ENCODE measurements at places on chromosomes 7 and 10.

GRCh38 chr7:45215601-45216062, 58.0 kb downstream of the RAMP3 start:
- DNase-seq = no peak

GRCh38 chr7:121714559-121715303, 158.2 kb upstream of the PTPRZ1 start:
- DNase-seq = no peak

GRCh38 chr10:100579261-100580090, 43.7 kb downstream of the HIF1AN start:
- DNase-seq = no peak

GRCh38 chr7:76008156-76008687, 13.8 kb upstream of the TMEM120A start:
- peak; percentile 20 for DNase-seq

DNA sequence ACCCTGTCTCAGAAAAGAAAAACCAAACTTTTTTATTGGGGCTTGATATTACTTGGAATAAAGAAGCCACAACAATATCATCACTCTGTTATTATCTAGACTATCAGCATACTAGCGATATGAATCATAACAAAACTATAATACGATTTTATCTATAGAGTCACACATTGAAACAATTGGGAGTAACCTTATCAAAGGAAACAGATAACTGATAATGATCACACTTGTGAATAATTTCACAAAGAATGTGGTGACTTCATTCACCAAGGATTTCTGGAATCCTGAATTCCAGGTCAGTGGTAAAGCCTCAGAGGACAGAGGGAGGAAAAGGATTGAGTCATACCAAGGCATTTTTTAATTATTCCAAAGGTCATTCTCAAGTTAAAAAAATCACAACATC, 32.1 kb upstream of the NMT2 start:
- no peak for DNase-seq

DNA sequence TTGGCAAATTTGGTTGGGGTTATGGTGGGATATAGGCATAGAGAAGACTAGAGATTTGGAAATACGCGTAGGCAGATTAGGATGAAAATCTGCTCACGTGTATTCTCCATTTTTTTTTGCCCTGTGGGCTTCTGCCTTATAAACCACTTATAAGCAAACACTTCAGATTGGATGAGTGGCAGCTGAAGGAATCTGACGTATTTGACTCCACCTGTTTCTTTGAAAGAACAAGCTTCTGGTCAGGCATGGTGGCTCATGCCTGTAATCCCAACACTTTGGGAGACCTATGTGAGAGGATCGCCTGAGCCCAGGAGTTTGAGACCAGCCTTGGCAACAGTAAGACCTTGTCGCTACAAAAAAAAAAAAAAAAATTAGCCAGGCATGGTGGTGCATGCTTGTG, 5.1 kb downstream of the STK31 start:
- no peak for DNase-seq

GRCh38 chr7:34153656-34154270, 248.4 kb downstream of the BMPER start:
- no peak for DNase-seq

DNA sequence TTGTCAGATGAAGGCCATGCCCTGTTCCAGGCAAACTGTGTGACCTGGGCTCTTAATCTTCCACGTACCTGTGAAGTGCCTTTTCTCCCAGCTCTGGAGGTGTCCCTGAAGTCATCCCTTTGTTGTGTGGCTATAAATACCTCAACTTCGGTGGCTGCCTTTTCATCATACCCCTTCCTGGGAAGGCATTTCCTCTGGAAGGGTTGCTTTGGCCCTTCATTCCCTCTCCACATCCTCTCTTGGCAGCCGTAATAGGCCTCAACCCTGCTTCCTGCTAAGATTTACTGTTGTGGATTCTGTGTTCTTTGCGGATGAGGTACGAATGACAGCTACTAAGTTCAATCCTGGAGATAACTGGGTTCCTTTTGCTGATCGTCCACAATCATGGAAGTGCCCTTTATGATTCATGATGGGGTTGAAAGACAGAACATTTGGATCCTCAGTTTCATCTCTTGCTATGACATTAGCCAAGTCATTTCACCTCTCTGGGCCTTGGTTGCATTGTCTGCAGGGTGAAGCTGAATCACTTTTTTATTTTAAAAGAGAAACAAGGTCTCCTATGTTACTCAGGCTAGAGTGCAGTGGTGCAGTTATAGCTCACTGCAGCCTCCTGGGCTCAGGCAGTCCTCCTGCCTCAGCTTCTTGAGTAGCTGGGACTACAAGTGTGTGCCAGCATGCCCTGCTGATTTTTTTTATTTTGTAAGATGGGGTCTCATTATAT, 23.6 kb downstream of the FKBP6 start:
- DNase-seq = no peak

DNA sequence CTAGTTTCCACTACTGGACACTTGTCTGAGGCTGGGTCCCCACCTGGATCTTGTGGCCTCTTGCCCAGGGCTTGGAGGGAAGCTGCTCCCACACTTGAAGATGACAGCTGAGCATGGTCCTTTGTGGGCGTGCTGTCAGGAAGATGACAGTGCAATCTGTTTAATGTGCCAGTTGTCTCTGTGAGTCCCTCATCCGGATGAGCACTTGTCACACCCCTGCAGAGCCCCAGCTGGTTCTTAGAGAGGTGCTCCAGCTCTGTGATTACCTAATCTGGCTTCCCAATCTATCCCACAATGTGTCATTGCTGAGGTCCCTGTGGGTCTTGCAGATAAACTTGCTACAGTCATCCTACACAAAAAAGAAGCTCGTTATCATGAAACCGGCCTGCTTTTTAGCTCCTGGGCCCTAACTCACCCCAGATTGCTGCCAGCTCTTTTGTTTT, 34.8 kb upstream of the CCSER2 start:
- DNase-seq = no peak

- DNase-seq = no peak
These were observed 19.6 kb downstream of the SRI start for GRCh38 chr7:88200261-88200660.

- no peak for DNase-seq
These were observed 2.6 kb upstream of the PCBD1 start for GRCh38 chr10:70890917-70891431.

DNA sequence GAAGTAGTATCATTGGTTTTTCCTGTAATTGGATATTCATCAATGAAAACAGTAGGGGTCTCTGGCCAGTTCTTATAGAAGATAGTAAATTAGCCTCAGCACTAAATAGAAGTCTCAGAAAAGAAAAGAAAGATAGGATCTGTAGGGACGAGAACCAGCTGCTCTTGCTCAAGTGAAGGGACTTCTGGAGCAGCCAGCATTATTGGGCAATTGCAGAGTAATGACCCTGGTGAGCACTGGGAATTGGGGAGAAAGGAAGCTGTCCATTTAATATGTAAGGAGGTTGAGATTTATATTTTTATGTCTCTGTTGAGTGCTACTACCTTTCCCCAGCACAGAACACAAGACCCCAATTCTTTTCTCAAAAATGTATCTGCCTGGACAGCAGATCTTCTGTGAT, 61.2 kb upstream of the WNT16 start:
- no peak for DNase-seq

DNA sequence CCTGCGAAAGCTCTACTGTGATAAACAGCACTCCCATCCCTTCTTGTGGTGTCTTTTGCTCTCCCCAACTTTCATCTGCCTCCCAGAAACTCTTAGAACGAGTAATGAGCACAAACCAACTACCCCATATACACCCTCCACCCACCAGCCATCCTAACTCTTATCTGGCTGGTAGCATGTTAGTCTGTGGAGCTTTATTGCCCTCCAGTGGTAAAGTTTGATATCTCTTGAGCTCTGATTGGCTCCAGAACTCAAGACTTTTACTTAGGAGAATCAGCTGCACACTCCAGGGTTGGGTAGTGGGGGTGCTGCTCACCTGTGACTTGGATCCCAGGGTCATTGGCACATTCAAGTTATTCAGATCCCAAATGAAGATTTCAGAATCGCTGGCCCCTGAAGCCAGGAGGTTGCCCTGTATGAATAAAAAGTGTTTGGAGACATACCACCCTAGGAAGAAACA, 10.9 kb downstream of the SEC31B start:
- DNase-seq = peak; percentile 68

DNA sequence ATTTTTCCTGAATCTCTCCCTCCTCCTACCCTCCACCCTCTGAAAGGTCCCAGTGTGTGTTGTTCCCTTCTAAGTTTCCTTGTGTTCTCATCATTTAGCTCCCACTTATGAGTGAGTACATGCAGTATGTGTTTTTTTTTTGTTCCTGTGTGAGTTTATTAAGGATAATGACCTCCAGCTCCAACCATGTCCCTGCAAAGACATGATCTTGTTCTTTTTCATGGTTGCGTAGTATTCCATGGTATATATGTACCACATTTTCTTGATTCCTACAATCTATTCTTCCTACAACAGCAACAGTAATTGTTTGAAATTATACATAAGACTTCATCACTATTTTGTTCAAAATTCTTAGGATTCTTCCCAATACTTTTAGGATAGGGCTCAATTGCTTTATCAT, 1117.8 kb downstream of the GATA3 start:
- DNase-seq = no peak

GRCh38 chr10:112526139-112526538, 79.1 kb downstream of the VTI1A start:
- DNase-seq = no peak

GRCh38 chr7:142188154-142188553, 69.7 kb downstream of the PRSS58 start:
- DNase-seq = no peak

DNA sequence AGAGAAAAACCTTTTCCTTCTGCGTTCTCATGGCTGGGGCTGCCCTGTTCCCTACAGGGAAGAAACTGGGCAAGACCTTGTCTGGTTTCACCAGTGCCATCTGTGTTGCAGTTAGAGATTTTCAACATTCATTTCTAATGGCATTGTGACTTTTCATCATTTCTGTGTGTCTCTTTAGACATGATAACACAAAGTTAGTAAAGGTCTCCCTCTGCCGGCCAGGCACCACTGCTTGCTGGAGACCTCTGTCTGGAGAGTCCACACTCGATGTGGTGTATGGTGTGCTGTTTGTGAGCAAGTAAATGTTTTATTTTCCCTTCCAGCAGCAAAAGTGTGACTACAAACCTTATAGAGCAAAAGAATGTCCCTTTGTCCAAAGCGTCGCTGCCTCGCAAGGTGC, 213.5 kb downstream of the PAXIP1 start:
- DNase-seq = no peak

DNA sequence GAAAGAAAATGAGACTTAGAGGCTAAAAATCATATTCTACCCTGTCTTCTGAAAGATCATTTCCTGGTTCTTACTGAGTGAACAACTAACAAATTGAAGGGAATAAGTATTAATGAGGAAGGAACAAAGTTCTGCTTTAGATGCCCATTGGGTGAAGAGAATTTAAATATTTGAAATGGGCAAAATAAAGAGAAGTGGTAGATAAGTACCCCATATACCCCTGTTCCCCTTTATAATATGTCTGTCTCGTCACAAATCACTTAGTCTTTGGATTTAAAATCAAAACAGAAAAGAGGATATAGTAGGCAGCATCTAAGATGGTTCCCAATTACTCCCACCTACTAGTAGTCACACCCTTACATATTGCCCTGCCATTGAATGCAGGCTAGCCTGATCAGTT, 13.2 kb downstream of the TES start:
- no peak for DNase-seq

DNA sequence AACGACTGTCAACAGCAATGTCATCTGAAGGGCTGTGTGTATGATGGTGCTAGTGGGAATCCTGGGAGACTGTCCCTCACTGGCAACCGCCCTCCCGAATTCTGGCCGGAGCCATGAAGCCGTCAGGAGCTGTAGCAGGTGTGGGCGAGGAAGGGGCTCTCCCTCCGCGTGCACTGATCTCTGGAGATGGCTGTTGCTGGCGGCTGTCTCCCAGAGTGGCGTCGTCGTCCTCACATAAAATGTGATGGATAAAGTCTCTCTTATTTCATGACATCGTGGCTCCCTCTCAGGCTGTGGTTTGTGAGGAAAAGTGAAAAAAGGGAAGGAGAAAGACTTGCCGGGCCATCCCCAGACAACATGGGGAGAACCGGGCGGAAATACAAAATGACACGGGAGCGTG, 216.5 kb downstream of the DNAJB6 start:
- no peak for DNase-seq

DNA sequence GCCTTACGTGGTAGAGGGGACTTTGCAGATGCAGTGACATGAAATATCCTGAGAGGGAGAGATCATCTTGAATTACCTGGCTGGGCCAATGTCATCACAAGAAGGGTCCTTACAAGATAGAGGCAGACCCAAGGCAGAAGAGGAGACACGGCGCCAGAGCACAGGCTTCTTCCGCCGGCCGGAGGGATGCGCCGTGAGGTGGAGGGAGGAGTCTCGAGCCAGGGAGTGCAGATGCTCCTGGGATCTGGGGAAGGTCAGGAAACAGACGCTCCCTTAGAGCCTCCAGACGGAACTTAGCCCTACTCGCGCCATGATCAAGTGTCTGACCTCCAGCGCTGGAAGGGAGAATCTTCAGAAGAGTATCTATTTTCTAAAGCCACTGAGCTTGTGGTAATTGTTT, 304.8 kb downstream of the GLRX3 start:
- no peak for DNase-seq

DNA sequence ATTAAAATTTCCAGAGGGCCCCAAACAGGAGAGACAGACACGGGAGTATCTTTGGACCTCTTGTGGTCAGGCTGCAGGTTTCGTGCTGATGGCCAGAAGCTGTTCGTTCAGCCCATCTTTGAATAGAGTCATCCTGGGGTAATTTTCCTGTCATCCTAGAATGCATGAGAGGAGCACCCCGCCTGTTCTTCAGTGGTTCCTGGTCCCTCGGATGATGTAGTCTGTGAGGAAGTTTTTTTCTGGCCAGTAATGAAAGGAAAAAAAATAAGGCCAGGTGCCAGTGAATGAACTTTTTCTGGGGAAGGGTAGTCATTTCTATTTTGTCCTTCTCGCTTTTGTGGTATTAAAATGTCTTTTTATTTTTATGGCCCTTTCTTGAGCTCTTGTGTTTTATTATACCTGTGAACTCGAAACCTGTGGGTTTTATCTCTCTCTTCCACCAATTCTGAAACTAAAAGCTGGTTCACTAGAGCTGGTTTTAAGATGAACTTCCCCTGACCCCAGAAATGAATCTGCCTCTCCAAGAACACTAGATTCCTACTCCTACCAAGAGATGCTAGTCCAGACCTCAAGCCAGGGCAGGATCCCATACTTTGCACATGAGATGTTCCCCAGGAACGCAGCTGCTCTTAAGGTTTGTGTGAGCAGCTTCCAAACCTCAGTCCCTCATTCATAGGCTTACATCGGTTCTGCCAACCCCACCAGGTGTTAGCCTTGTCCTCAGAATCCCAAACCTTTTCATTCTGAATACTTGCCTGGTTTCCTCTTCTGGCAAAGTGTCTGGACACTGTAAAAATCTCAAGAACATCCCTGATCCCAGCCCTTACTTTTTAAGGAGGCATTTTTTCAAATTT, 15.4 kb upstream of the MEST start:
- no peak for DNase-seq

DNA sequence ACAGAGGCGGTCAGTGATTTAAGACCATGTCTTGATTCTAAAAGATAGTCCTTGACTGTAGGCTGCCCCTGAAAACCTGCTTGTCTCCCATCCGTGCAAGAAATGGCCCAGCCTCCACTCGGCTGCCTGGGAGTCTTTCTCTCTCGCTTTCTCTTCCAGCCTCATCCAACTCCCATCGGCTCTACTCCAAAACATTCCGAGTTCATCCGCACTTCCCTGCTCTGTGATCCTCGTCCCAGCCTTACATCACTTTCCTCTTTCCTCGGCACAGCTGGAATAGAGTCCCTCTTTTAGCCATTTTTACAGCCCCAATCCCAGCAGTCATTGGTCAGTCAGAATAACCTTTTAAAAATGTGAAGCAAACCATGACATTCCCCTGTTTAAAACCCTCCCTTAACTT, 135.1 kb downstream of the TAX1BP1 start:
- DNase-seq = no peak
